ENCODE measurements at places on chromosomes 11 and 22.

DNA sequence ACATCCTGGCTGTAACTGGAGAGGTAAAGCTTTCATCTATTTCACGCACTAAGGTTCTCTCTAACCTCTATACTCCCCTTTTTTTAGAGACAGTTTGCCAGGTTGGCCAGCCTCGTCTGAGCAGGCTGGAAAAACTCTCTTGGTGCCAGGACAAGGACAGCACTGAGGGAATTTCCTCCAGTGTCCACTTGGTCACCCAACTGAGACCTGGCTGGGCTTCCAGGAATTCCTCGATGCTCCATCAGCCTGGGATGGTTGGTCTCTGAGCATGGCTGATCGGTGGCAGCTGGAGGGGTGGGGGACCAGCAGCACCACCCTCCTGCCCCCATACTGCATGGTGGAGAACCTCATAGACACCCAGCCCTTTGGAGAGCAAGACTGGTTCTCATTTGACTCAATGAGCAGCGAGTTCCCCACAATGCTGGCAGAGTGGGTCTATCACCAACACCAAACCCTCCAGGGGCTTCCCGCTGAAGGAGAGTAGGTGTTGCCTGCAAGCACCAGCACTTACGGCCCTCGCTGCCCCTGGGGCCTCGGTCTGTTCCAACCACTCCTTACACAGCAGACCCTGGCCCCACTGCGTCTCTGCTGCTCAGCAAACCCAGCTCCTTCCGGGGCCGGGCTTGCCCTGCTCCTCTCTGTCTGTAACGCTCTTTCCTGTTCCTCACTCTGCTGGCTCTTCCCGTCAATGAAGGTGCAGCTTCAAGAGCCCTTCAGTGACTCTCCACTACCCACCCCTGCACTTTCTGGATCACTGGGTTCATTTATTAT, 122.2 kb downstream of the ST3GAL4 start:
- no peak for DNase-seq

DNA sequence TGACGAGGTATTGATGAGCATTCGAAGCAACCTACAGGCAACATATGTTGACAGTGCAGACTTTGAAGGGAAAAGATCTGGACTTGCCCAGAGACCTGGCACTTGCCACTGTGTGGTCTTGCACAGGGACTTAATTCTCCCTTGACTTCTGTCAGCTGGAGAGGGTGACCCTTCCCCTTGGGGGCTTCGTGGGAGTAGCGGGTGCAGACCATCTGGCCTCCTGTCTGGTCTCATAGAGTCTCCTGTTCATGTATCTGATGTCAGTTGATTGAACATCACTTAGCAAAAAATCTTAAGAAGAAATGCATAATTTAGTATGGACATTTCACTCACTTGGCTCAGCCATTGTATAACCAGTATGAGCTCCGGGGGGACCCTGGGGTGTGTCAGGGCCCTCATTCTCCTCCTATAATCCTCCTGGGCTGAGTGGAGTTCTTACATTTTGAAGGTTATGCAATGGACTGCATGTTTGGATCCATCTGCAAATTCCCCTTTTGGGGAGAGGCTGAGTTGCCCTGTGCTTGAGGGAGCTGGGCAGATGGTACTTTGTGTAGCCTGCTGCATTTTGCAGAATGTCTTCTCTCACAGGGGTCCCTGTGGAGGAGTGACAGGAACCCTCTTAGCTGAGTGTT, 13.0 kb downstream of the BCR start:
- no peak for DNase-seq

GRCh38 chr11:44927174-44927661, 23.5 kb downstream of the TP53I11 start:
- DNase-seq, result peak; percentile 13

DNA sequence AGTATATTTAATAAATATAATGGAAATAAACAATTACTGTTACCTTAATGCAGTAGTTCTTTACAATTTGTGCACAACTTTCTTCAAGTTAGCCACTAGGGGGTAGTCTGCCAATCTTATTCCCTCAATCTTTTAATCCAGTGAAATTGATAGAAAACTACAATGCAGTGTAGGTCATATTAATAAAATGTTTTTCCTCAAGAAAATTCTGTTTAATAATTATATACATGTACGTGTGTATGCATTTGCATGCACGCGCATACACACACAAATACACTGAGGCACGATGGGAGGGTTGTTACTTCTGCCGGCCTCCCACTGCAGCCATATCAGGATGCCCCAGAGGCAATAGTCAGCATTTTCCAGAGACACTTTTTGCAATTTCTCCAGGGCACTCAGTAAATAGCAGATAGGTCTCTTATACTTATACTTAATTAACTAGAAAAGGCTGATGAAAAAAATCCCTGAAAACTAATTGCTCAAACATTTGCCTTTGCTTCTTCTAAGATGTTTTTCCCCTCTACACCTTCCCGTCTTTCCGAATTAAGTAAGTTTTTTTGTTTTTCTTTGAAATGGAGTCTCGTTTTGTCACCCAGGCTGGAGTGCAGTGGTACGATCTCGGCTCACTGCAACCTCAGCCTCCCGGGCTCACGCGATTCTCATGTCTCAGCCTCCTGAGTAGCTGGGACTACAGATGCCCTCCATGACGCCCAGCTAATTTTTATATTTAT, 3.1 kb downstream of the GAB2 start:
- DNase-seq, result no peak

- DNase-seq, result no peak
Observed at GRCh38 chr11:119421351-119421750, 1.6 kb downstream of the THY1 start.

- no peak for DNase-seq
Observed at GRCh38 chr11:41613326-41613725, 153.9 kb upstream of the LRRC4C start.

DNA sequence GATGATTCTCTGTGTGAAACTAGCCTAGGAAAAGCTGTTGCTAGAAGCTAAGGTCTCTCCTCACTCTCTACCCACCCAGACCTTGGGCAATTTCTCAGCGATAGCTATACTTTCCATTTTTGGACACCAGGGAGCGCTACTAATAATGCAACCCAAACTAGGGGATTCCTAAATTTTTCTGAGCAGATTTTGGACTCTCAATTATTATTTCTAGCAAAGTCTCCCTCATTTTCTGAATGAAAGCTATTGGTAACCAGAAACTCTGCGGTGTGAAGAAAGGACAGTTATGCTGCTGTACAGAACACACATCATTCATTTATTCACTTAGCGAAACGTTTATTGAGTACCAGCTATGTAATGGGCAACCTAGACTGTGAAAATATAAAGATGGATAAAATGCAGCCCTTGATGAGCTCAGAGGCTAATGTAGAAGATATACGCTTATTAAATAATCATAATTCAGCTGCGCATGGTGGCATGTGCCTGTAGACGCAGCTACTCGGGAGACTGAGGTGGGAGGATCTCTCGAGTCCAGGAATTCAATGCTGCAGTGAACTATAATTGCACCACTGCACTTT, 6.1 kb upstream of the STIM1 start:
- DNase-seq, result no peak

DNA sequence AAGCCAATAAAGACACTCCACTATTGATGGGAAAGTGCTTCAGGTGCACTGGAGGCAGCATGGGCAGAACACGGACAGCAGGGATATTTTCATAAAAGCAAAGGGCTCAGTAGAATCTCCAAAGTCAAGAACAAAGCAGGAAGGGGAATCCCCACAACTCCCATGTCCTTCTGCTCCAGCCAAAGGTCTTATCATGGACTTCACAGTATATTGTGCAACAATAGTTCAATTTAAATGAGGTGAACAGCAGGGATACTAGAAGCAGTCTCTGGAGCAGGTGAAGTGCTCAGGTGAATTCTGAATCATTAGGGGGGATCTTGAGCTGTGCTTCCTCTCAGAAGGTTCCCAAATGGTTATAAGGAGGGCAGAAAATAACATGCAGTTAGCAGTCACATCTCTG, 6.6 kb upstream of the OR2D2 start:
- DNase-seq, result no peak

GRCh38 chr11:82639251-82639650, 94.4 kb downstream of the FAM181B start:
- no peak for DNase-seq

DNA sequence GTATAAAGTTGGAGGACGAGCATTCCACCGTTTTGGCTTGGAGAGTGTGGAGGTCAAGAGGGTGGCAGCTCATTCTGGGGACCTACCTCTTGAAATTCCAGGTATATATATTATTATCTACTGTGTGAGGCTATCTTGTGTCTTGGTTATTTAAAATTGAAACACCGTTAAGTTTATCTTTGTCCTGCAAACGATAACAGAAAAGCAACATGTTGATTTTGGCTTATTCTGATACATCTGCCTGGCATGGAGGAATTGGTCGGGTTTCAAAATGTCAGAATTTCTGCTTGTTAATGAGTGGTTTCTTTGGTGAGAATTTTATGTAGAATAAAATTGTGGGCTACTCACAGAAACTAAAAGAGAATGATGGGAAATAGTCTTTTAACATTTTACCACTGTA, 54.4 kb downstream of the SVIP start:
- DNase-seq, result no peak

DNA sequence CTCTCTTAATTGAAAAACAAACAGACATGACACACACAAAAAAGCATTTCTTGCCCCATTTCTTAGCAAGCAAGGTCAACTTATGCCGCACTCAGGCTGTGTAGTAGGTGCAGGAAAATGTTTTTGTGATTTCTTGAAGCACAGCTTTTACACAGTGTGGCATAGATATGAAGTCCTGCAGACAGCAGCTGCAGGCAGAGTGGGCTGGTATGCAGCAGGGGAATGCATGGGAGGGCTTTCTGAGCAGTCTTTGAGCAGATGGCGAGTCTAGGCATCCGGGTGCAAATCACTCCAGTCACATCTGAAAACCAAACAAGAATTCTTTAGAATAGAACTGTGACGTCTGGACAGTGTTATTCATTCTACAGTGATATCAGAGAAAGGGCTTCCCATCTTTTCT, 87.5 kb downstream of the BLID start:
- DNase-seq, result no peak

GRCh38 chr11:96990914-96991313, 601.1 kb downstream of the JRKL start:
- DNase-seq, result no peak

DNA sequence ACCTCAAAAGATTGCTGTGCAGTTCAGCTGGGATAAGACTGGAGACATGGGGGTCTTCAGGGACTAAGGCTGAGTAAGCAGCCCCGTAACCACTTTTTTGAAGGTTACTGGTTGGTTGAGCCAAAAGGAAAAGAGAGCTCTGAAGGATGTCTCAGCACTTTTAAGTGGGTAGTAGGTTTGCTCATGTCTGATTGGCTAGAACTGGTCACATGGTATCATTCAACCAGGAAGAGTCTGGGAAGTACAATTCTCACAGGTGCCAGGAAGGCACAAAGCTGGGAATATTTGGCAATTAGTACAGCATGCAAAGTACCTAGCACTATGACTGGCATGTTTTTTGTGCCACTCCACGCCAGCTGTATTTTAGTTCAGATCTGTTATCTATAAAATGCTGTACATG, 58.1 kb downstream of the SNX19 start:
- no peak for DNase-seq

- DNase-seq, result no peak
Observed at GRCh38 chr11:111367411-111368284, 11.4 kb downstream of the POU2AF1 start.

DNA sequence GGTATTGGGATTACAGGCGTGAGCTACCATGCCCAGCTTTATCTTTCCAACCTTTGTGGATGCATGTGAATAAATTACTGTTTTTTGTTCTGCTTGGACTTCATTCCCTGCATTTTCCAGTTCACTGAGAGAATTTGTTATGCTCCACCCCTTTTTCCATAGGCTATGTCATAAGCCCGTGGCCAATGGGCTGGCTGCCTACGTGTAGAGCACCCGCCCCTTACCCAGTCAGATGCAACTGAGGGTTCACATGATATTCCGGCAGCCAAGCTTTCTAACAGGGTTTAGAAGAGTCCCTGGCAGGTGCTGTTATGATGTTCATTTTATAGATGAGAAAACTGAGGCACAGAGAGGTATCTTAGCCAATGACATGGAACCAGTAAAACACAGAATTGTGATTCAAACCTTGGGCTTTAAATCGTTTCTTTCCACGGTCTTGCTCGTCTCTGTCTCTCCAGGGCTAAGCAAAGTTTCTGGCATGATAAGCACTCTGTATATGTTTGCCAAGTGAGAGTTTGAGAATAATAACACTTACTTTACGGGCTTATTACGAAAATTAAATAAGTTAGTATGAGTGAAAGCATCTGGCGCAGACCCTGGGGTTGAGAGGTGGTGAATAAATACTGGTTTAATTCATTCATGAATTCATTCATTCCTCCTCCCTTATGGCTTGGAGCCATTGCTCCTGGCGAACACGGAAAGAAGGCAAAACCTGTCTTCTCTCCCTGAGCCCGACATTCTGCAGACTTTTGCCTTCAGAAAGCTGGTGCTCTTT, 42.4 kb upstream of the RASD2 start:
- DNase-seq, result no peak

DNA sequence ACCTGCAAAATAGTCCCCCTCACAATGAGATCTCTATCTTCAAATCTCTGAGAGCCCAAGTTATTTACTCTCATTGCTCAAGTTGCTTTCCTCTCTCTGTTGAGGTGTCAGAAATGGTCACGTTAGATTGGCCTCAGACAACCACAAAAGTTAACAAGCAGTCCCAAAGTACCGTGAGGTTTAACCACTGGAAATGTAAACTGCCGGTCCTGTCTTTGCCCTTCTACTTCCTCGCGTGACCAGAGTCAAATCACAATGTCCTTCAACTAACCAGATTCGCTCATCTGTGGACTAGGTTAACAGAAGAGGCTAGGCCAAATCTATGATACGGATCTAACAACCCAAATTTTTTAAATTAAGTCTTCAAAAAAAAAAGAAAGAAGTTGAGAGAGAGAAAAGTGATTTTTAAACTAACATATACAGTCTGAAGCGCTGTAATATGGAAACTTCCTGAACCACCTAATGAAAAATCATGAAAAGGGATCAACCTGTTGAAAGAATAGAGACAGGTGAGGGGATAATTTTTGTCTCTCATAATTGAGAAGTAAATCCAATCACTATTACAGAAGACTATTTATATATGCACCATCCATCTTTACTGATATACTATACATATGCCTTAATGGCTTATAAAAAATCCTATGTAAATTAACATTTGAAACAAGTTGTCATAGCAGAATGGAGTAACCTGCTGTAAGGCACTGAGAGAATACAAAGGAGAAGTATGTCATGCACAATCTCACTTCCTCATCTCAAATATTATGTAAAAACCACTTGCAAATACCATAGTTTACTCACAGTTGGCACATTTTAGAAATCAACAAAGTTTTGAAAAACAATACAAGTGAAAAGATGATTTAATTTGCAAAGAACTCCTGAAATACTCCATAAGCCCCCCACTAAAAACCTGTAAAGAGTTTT, 3.3 kb upstream of the JAML start:
- no peak for DNase-seq

GRCh38 chr11:76591416-76591815, 79.1 kb downstream of the LRRC32 start:
- no peak for DNase-seq

DNA sequence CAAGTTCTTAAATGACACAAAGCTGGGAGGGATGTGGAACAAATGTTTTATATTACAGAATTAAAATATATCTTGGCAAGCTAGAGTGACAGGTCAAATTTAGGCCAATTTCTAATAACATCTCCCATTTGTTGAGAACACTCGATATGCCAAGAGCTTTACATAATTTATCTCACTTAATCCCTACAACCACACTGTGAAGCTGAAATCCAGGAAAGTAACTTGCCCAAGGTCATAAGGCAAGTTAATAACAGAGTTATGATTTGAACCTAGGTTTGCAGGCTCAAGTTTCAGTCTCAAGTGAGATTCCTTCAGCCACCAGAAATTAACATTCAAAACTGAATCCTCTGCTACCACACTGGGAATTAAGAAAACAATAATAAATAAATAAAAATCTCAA, 38.3 kb downstream of the RAB30 start:
- no peak for DNase-seq

GRCh38 chr22:17629173-17629489, 582 bp upstream of the ATP6V1E1 start:
- no peak for DNase-seq

Measured in non-pigmented ciliary epithelial cell (primary cell).